ENCODE measurements at places on chromosomes 13 and 19.
A peak's percentile ranks its signal among the peaks of the same experiment; 100 is the strongest.

DNA sequence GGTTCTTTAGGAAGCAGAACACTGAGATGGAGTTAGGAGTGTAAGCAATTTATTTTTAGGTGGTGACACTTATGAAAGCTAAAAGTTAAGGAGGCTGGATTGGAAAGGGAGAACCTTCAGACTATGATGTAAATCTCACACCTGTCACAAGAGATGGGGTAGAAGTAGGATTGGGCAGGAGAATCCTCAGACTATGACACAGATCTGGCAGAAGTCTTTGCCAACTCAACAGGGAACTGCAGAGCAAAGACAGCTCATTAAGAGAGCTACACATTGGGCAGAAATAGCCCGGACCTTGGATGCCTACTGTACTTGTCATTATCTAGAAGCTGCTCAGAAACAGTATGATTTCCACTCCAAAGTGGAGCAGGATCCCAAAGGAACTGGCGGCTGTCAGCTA lies 134.4 kb downstream of the DNAJC15 start:
- DNase-seq, result no peak

DNA sequence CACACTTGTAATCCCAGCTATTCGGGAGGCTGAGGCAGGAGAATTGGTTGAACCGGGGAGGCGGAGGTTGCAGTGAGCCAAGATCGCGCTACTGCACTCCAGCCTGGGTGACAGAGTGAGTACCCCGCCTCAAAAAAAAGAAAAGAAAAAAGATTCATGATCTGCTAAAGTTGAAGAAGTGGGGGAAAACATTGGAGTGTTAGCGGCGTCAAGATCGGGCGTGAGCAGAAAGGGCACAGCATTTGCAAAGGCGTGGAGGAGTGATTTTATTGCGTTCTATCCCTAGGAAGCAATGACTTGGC lies 874 bp upstream of the DNM2 start:
- DNase-seq, result no peak

DNA sequence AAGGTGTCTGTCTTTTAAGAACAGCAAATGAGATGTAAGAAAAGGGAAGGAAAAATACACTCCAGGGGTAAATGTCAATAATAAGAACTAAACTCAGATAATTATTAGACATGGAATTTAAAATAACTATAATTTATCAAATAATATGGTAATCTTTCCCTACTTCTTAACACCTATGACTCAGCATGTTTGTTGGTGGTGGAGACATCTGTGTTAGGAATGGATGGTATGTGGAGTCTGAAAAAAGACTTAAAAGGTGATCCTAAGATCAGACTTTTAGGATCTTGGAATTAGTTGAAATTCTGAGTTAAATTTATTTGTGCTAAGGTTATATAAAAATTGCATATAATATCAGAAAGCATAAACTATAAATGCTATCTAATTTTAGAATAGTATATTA lies 915.1 kb downstream of the SLITRK5 start:
- DNase-seq, result peak; percentile 38

- no peak for DNase-seq
Measured at GRCh38 chr13:114339857-114340534, 25.7 kb downstream of the CHAMP1 start.

GRCh38 chr13:106393776-106394175 lies 141.7 kb downstream of the EFNB2 start:
- DNase-seq, result peak; percentile 24

GRCh38 chr13:94711561-94712286 lies 621 bp downstream of the SOX21 start:
- no peak for DNase-seq

GRCh38 chr19:511101-511851 lies 4.0 kb downstream of the TPGS1 start:
- DNase-seq, result no peak

- DNase-seq, result no peak
Measured at GRCh38 chr13:50636007-50636704, 207.3 kb downstream of the DLEU7 start.

DNA sequence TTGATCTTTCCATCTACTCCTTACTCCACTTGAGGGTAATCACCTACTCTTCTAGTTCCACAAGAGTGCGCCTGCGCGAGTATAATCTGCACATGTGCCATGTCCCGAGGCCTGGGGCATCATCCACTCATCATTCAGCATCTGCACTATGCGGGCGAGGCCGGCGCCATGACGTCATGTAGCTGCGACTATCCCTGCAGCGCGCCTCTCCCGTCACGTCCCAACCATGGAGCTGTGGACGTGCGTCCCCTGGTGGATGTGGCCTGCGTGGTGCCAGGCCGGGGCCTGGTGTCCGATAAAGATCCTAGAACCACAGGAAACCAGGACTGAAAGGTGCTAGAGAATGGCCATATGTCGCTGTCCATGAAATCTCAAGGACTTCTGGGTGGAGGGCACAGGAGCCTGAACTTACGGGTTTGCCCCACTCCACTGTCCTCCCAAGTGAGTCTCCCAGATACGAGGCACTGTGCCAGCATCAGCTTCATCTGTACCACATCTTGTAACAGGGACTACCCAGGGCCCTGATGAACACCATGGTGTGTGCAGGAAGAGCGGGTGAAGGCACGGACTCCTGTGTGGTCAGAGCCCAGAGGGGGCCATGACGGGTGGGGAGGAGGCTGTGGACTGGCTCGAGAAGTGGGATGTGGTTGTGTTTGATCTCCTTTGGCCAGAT lies 2.7 kb upstream of the KLK2 start:
- DNase-seq, result no peak

DNA sequence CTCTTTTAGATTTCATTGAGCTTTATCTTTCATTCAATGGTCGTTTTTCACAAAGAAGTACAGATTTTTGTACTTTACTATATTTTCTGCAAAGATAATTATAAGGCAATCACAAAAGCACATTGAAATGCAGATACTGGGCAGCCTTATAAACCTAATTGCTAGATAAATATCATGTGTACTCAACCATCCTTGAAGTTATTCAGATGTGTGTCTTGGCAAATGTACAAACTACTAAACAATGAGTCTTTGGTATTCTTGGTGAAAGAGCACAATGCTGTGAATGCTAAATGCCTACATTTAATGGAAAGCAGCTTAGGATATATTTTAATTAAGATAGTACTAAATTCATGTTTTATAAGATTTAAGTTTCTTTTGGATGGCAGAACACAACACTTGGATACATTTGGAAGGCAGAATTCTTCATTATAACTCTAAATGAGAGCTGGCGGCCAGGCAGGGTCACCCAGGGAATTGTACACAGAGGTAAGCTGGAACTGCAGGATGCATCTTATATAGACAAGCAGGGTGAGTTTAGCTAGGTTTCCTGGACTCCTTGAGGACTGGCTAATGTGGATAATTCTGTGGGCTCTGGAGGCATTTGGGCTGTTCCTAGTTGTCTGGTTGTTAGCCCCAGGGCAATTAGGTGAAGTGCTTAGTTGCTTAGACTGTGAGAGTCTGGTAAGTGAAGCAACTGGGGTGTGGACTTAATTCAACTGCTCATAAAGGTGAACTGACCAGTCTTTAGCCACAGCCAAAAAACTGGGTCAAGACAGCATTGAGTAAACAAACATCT lies 286.6 kb downstream of the PCDH20 start:
- DNase-seq, result peak; percentile 25

DNA sequence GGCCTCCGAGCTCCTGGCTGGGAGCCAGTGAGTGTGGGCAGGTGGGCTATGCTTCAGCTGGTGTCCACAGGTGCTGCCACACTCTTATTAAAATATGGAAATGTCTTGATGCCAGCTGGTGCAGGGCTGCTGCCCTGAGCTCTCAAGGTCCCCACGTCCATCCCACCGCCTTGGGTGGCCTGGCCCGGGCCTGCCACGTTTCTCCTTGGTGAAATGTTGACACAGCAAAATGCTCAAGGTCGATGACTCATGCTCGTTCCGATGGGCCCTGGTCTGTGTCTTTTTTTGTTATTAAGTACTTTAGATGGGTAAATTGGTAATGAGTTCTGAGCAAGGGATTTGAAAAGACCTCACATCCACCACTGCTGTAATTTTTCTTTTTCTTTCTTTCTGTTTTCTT lies 524.7 kb downstream of the MYO16 start:
- no peak for DNase-seq

- DNase-seq, result no peak
Measured at GRCh38 chr19:45439190-45439568, 15.5 kb upstream of the ERCC1 start.

- DNase-seq, result peak; percentile 91
Measured at GRCh38 chr13:44312834-44313551, 60.6 kb upstream of the SERP2 start.

DNA sequence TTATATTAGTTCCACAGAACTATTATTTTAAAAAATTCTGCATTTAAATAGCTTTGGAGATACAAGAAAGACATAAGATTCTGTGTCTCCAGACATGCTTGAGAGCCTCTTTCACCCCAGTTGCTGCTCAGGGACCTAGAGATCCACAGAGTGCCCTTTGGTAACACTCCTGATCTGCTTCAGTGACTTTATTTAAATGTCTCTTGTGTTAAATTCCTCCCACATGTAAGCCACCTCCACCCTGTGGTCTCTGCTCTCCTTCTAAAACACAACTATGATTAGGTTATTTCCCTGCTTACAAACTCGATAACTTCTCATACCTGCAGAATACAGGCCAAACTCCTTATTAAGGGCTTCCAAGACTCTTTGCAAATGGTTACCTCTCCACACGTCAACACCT lies 141.0 kb downstream of the RFC3 start:
- no peak for DNase-seq

GRCh38 chr13:110826861-110827672 lies 87.8 kb downstream of the ANKRD10 start:
- no peak for DNase-seq

DNA sequence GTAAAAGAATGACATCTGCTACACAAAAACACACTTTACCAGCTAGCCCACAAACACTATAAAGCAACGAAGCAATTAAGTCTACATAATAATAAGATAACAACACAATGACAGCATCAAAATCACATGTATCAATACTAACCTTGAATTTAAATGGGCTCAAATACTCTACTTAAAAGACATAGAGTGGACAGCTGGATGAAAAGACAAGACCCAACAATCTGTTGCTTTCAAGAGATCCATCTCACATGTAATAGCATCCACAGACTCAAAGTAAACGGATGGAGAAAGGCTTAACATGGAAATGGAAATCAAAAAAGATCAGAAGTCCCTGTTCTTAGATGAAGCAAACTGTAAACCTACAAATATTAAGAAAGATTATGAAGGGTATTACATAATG lies 2175.9 kb downstream of the PCDH9 start:
- DNase-seq, result no peak

DNA sequence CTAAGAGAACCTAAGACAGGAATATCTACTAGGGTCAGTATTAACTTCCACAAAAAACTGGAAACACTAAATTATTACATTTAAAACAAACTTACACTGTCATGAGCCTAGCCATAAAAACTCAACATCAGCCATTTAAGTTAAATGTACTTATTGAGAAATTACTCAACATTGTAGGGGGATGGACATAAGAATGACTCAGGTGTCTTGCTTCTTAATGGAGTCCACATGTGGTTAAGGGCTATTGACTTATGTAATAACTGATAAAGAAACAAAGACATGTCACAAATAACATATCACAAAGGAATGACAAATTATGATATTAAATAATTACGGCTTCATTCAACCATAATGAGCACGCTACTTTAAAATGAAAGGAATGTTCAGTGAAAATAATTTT lies 36.2 kb downstream of the CLDN10 start:
- DNase-seq, result no peak

GRCh38 chr19:41944336-41944735 lies 14.8 kb downstream of the RABAC1 start:
- no peak for DNase-seq

DNA sequence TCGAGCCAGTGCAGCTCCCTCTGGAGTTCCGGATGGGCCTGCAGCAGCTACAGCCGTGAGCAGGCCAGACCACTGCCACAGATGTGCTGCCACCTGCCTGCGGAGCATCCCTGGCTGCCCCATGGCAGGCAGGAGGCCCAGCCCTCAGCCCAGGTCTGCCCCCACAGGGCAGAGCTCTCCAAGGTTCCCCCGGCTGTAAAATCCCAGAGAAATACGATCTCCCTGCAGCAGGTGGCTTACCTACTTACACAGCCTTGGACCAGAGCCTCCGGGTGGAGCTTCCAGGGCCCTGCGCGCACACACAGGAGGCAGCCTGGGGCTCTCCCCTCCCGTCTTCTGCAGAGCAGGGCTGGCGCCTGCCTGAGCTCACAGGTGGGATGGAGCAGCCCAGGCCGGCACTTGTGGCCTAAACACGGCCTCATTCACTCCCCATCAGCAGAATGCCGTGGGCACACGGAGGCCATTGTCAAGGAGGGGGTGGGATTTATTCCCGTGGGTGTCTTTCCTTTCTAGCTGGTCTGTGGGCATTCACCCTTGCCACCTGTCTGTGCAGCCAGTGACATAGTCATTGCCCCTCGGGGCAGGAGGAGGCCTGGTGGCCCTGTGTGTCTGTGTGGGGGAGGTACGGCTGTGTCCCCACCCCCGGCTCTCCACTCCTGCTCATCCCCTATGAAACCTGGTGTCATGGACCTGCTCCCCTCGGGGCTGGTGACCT lies 118.0 kb downstream of the KDM4B start:
- DNase-seq, result no peak

DNA sequence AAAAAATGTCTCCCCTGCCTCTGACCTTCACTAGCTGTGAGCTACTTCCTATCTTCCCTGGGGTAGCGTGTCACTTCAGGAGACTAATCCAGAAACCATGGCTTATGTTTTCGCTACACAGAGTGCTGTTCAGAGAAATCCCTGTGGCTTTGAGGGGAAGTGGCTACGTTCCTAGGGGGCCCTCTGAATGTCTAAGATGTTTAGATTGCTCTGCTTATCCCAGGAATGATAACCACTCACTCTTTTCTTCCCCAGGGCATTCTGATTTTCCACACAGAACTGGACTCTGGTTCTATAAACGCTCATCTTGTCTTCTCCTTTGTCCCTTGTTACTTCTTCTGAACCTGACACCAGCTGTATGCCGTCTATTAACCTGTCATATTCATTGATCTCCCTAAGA lies 572.5 kb downstream of the OLFM4 start:
- no peak for DNase-seq

DNA sequence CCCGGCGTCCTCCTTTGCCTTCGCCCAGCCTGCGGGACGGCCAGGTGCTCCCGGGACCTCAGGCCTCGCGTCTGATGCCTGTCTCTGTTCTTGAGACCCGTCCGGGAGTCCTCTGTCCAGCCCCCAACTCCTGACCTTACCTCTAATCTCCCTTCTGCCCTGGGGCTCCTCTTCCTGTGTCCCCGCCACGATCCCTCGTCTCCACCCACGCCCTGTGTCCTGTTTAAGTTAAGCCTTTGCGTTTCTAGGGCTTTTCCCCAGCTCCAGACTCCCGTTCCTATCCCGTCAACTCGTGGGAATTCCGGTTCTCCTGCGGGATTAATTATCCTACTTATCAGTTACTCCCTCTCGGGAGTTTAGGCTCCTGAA lies 686 bp downstream of the LENG8 start:
- DNase-seq, result no peak
